ENCODE measurements at places on chromosomes 11 and 22.

GRCh38 chr11:69877235-69877634, 58.0 kb upstream of the FGF3 start:
- DNase-seq = no peak

DNA sequence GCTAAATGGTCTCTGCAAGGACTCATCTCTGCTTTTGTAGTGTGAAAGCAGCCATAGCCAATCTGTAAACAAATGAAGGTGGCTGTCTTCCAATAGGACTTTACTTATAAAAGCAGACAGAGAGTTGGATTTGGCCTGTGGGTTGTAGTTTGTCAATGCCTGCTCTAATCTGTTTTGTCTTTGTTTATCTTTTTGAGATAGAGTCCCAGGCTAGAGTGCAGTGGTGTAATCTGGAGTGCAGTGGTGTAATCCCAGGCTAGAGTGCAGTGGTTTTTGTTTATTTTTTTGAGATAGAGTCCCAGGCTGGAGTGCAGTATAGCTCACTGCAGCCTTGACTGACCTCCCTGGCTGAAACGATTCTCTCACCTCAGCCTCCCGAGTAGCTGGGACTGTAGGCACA, 8.6 kb downstream of the PPP6R3 start:
- no peak for DNase-seq

GRCh38 chr11:12218909-12219308, 108.5 kb downstream of the MICAL2 start:
- DNase-seq = no peak

- no peak for DNase-seq
Measured at GRCh38 chr11:104291646-104292045, 127.7 kb upstream of the PDGFD start.

GRCh38 chr11:115996125-115996807, 492.1 kb upstream of the CADM1 start:
- DNase-seq = no peak

DNA sequence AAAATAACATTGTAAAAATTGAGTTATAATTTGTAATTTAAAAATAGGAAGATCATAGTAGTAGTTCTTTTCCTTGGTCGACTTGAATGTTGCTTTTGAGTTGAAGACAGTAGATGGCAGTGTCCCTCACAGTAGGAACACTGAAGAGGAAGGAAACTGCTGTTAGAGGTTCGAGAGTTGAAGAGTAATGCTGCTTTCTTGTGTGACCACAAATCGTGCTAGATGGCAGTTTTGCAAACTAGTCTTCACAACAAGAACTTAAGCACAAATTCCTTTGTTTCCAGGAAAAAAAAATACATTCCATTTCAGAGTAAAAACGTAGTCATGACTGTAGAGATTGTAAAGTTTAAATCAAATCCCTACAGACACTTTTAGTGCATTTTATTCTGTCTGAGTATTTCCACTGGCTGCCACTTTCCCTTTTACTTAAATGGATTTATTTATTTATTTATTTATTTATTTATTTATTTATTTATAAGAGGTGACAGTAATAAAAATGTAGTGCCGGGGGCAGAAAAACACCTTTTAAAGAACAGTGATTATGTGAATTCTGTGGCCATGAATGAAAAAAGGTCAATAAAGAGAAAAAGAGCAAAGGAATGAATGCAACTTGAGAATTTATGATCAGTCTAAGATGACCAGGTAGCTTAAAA, 54.6 kb downstream of the SPECC1L start:
- peak; percentile 22 for DNase-seq

GRCh38 chr22:40444178-40444831, 73.9 kb downstream of the SGSM3 start:
- no peak for DNase-seq

DNA sequence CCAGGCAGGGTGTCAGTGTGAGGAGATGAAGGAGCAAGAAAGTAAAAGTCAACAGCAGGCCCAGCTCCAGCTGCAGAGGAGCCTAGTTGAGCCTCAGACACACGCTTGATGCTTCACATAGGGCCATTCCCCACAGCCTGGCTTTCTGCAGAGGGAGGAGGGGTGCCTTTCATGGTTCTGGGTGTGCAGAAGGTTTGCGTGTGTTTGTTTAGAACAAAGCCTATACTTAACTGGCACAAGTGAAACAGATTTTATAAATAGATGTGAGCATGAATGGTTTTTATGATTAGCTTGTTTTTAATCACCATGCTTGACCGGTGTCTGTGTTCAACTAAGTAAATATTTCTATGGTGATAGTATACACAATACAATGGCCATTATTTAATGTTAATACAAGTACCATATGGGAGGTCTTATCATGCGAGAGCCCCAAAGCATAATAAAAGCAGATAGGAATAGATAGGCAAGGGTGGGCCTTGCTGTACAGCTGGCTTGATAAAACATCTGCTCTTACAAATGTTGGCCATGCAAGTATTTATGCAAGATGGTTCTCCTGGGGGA, 290.2 kb downstream of the ETS1 start:
- no peak for DNase-seq

- DNase-seq = no peak
Measured at GRCh38 chr11:133581091-133581490, 48.8 kb upstream of the OPCML start.

DNA sequence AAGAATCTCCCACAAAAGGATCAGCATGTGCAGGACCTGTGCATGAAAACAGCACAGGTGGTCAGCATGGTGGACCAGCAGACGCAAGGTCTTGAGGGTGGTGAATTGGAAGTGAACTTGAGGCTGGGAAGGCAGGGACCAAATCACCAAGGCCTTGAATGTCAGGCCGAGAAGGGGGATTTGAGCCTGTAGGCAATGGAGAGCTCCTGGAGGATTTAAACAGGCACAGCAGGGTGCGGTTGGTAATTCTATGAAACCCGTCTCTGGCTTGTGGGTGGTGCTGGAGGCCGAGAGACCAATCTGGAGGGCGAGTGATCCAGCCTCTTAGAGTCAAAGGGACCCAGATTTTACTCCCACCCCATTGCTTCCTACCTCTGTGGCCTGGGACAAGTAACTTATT, 2.4 kb downstream of the TSKU start:
- DNase-seq = no peak

DNA sequence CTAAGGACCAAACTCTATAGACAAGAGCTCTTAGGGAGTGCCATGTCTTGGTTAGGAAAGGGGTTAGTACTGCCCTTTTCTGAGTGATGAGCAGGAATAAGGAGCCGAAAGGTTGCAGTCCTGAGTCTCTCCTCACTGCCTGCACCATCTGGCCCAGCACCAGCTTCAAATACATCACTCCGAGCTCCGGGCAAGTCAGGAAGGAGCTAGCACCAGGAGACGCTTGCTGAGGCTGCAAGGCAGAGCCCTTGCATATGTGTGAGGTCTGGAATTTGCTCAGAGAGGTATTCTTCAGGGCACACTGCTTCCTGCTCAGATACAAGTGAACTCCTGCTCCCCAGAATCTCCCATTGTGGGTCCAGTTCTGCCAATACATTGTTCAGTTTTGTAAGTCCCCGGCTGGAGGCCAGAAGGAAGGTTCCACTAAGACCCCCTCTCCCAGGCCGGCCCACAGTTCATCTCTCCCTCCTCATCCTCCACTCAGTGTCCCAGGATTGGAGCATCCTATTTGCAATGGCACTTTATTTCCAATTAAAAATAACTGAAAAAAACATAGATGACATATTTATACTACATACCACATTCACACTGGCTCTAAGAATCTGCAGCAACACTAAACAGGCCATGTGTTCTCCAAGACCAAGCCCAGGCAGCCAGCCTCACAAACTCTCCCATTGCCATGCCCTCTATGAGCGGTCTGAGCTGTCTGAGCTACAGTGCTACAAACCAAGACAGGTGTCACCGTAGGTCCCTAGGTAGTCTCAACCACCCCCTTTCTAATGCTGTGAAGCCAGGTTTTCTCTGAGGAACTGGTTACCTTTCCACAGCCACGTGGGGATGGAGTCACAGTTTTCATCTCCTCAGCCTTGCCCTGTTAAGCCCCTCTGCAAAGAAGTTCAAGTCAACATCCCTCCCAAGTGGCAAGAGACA, 55.1 kb upstream of the SPATA19 start:
- DNase-seq = no peak

DNA sequence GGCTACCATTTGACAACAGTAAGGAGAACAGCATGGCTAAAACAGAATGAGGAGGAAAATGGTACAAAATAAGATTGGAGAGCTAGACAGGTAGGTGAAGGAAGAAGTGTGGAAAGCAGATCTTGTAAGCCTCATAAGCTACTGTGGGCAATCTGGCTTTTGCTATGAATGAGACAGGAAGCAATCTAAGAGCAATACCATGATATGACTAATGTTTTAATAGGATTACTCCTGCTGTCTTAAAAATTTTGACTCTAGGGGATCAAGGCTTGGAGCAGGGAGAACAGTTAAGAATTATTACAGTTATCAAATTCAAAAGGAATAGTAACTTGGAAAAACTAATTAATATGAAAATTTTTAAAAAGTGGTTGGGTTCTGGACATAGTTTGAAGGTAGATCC, 1166.0 kb upstream of the CCDC90B start:
- no peak for DNase-seq

- DNase-seq = no peak
Measured at GRCh38 chr11:34860518-34860917, 55.7 kb downstream of the APIP start.

GRCh38 chr22:31923136-31923535, 21.2 kb upstream of the YWHAH start:
- no peak for DNase-seq

DNA sequence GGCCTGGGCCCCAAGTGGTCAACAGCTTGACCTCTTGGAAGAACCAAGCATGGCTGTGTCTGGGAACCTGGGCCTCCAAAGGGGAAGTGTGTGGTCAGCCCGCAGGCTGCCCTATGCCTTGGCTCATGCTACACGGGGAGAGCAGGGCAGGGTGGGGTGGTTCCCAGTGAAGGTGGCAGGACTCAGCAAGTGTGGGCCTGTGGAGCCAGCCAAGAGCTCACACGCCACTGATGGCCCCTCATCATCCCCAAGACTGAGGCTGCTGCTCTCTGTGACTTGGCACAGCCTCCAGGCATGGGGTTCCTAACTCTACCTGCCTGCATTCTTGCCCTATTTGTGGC, 15.9 kb upstream of the DGCR8 start:
- DNase-seq = no peak

DNA sequence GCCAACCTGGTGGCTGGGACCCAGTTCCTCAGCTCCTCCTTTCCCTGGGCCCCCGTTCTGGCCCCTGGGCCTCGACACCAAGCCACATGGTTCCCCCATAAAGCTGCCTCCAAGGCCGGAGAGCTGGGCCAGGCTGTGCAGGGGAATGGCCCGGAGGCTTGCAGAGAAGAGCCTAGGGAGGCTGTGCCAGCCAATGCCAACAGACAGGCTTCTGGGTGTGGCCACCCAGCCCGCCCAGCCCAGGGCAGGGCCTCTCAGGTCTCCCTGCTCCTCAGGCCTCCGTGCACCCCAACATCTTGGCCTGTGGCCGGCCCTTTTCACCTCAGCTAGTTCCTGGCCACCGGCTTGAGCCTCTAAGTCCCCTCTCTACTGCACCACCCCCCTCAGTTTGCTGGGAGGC, 17.4 kb upstream of the FLRT1 start:
- DNase-seq = no peak

DNA sequence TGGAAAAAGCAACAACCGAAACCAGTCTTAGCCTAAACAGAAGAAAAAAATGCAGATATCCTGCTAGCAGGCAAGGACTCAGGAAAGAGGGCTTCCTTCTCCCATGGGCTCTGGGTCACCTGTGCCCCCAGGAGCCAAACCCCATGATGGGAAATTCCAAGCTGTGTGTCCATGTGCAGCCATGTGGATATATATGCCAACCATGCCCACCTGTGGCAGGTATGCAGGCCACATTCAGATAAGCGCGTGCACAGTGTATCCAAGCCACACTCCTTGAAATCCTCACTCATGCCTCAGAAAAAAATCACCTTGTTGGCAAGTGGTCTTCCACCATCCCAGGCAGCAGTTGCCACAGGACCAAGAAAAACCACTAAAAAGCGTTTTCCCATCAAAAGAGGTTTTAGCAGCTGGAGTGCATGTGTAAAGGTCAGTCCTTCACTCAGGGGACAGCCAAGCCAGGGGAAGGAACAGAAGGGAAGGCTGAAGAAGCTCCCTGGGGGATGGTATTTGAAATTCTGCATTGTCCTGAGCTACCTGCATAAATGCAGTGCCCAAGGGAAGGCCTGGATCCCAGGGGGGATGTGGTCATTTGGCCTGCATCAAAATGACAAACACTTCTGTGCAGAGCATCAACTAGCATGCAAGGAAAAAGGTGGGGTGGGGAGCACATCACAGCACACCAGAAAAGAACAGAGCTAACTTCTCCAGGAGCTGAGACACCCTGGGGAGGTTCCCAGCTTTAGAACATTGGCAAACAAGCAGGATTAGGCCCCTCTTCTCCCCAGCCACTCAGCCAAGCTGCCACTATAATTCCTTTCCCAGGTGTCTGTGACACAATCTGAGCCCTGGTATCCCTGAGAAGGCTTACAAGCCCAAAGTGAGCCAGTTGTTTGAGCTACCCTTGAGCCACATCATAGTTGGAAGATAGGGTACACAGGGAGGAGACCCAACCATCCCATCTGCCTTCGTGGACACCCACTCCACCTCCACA, 76.2 kb downstream of the GALNT18 start:
- DNase-seq = no peak

GRCh38 chr11:99068832-99069231, 48.1 kb downstream of the CNTN5 start:
- DNase-seq = no peak

DNA sequence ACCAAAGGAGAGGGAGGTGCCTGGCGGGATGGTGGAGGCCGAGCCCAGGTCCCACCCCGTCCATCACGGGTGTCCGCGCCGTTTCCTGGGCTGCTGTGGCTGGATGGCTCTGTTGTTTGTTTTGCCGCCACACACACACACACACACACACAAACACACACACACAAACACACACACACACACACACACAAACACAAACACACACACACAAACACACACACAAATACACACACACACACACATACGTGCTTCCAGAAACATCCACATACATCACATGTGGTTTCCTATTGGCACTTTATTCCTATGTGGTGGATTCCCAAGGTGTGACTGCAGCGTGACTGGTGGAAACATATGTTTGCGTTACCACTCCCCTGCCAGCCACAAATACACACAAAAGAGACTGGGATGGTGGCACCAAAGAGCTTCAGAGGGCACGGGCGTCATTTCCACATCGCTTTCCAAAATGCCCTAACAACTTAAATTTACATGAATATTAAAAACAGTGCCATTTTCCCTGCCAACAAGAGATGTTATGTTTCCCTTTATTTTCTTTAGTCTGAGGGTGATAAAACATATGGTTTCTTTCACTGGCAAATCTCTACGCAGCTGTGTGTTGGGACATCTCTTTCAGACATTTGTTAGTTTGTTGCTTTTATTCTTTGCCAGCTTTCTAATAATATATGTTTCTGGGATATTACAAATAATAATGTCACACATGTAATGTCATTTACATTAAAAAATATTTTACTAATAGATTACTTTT, 356.8 kb downstream of the BRD1 start:
- DNase-seq = no peak

- DNase-seq = no peak
Measured at GRCh38 chr11:57645689-57646085, 4.0 kb downstream of the YPEL4 start.
